Adipocyte (in vitro differentiated cells): ENCODE measurements at places on chromosomes 11 and 22.
A peak's percentile ranks its signal among the peaks of the same experiment; 100 is the strongest.

DNA sequence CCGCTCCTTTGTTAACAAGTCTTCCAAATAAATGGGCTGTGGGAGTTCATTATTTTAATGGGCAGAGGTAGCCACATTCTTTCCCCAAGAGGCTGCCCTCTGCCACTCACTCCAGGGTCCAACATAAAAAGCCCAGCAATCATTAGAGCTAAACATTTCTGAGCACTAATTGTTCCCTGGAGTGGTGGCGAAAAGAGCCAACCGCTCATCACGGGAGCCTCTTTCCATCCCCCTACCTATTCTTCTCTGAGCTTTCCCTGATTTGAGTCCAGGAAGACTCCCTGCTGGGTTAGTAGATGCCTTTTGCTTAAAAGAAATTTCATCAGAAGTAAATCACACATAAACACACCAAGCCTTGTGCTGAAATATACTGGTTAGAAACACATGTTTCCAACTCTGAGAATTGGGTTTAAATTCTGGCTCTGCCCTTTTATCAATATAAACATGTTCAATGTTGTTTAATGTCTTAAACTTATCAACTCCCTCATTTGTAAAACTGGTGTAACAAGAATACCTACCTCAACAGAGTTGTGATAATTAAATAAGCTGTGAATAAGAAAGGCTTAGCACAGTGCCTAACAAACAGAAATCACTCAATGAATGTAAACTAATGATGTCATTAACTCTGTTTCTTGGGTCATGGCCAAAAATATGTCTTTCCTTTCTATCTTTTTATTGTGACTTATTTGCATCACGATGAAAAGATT, at the start of gene OR5A2:
TSS of gene OR5A2 (minus strand) at position 53 of the 707 bp plus-strand sequence. CDS start 3,460 bp downstream, outside the sequence.
- DNase-seq = no peak

- no peak for DNase-seq
Measured at GRCh38 chr11:69500285-69501120, 19.0 kb downstream of the LINC01488 start.

DNA sequence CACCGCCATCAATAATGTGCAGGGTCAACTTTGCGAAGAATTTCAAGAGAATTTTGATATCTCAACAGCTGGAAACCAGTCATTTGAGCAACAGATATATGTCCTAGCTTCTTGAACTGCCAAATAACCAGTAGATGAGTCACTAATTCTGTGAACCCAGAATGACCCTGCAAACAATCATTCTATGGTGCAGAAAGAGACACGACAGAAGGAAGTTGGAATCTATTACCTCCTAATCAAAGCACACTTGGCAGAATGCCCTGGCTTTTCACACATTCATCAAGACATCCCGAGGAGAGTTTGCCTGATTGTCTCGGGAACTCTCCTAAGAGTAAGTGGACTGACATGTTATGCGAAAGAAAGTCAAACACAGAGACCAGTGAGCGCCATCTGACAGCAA, 621.1 kb downstream of the OPCML start:
- peak; percentile 23 for DNase-seq

DNA sequence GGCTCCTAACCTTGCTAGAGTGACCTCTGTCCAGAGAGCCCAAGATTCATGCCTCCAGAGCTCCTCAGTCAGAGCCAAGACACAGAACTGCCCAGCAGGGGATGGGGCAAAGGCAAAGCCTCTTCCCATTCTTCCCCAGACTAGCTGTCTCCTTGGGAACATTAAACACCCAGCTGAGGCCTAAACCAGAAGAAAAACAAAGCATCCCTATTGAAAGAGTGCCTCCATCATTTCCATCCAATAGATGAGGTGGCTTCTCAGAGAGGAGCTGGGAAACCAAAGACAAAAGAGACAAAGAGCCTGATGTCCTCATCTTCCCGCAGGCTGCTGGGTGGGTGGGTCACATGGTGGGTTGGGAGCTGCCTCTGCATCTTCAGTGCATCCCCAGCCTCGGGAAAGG, 37.4 kb downstream of the COMMD9 start:
- no peak for DNase-seq

- DNase-seq = no peak
Measured at GRCh38 chr22:42388130-42388797, 43.9 kb downstream of the NFAM1 start.

- DNase-seq = peak; percentile 12
Measured at GRCh38 chr11:43904742-43905535, 24.3 kb downstream of the ALKBH3 start.

- no peak for DNase-seq
Measured at GRCh38 chr11:122788781-122789535, 49.3 kb upstream of the CRTAM start.

- DNase-seq = no peak
Measured at GRCh38 chr11:122226810-122227379, 110.9 kb upstream of the BLID start.

DNA sequence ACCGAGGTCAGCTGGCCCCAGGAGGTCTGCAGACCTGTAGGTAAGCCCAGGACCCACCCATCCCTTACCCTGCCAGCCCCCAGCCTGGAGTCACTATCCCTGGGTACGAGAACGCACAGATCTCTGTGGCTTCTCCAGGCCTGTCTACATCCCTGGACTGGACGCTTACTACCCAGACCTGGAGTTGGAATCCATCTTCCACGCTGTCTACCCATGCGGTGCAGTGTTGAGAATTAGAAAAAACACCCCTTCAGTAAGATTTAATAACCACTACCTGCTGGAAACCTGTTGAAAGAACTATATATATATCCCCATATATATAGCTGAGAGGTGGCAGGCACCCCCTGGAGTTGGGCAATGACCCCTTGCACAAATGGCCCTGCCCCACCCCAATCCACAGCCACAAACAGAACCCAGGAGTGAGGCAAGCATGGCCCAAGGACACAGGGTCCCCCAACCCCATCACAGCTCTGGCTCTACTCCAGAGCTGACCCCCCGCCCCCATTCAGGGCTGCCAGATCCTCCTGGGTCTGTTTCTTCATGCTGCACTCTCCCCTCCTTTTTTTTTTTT, 17.7 kb upstream of the RGL4 start:
- no peak for DNase-seq

GRCh38 chr11:4048340-4048739, 46.3 kb upstream of the RRM1 start:
- DNase-seq = no peak

DNA sequence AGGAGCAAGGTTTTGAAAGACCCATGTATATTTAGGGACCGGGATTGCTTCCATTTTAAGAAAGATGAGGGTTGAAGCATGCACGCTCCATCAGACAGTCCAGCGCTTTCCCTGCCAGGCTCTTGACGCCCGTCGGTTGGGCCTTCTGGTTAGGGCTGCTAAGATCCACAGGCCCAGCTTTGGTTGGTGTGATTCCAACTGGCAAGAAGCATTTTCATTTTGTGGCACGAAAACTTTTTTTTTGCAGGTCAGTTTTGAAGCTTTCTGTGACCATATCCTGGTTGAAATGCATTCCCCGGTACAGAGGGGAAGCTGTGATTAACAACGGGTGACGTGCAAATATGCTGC, 34.3 kb upstream of the MPPED1 start:
- no peak for DNase-seq

DNA sequence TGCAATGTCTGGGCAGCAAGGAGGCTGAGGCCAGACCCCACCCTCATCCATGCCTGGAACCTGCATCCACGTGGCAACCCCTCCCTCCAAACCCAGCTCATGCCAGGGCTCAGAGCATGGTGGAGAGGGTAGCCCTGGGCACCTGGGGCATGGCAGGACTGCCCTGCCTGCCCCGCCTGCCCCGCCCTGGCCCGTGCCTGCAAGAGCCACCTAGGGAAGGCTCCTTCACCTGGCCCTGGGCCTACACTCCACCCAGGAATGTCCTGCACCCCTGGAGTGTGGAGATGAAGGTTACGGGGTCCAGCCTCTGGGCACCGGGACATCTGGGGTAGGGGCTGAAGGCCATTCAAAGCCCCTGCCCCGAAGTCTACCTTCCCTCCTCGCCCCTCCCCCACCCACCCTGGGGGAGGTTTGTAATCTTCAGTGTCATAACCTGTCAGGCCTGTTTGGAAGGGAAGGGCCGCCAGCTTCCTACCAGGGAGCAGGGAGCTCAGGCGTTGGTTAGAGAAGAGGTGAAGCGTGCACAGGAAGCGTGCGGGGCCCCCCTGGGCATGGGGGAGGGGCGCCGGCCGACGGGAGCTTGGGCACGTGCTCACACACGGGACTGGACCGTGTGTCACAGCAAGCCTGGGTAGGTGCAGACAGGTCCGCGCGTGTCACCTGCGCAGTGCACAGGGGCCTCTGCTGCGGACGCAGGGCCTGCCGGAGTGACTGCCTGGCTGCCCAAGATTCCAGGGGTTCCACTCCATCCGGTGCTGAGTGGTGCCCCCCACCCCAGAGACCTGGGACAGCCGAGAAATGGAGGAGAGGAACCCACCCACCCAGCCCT, 30.7 kb upstream of the TH start:
- no peak for DNase-seq

- DNase-seq = no peak
Measured at GRCh38 chr11:64032050-64032449, 3.7 kb upstream of the FLRT1 start.
